ENCODE measurements at places on chromosomes 16 and 17.

- no peak for DNase-seq
Measured at GRCh38 chr16:13697013-13697412, 222.9 kb upstream of the ERCC4 start.

DNA sequence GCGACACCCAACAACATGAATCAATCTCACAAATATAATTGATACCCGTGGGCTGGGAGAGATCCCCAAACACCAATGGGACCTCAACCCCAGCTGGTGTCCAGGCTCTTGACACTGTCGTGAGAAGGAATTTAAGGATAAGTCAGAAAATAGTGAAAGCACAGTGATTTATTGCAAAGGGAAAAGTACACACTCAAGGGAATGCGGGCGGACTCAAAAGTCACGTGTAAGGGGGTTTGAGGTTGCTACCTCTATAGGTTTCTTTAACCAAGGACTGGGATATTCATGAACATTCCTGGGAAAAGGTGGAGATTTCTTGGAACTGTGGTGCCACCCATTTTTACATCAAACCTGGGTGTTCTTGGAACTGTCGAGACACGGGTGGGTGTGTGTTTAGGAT is 6.3 kb upstream of the ZDHHC7 start:
- DNase-seq = no peak

- no peak for DNase-seq
Measured at GRCh38 chr16:9953908-9954570, 228.2 kb downstream of the GRIN2A start.

DNA sequence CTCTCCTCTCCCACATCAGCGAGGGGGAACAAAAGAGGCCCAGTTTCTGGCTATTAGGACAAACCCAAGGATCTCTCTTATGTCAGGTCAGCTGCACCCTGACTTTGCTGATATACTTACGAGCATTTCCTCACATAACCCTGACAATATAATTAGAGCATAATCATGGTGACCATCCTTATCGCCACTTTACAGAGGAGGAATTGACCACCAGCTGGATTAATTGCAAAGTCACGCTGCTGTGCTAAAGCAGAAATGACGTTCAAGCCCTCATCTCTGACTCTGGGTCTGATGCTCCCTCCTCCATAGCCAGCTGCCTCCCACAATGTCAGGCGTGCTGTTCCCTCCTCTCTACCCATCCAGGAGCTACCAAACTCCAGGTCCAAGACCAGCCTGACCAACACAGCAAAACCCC is 42.6 kb downstream of the TRARG1 start:
- DNase-seq = no peak

GRCh38 chr16:25097276-25097975 is 14.1 kb upstream of the LCMT1 start:
- no peak for DNase-seq

DNA sequence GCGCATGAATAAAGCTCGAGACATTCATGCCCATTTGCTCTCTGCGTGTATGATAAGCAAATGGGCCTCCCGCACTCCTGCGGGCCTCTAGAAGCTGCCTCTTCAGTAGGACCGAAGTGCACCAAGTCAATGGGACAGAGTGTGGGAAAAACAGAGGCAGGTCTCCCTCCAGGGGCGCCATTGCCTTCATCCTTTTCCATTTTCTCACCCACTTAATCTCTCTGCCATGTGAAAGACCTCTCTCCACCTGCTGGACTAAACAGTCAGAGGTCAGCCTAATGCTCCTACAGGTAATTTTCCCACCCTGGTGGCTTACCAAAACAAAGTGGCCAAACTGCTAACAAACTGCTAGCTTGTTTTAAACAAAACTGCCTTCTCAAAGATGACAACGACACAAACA is 210.9 kb downstream of the ZFHX3 start:
- no peak for DNase-seq

- no peak for DNase-seq
Measured at GRCh38 chr17:17767154-17767869, 69.5 kb downstream of the SREBF1 start.

GRCh38 chr16:89335803-89336485 is 118.4 kb downstream of the ZNF778 start:
- no peak for DNase-seq

- DNase-seq = no peak
Measured at GRCh38 chr16:79181419-79181818, 419.1 kb downstream of the MAF start.

- DNase-seq = no peak
Measured at GRCh38 chr17:50051606-50052005, 4.3 kb upstream of the ITGA3 start.

- DNase-seq = no peak
Measured at GRCh38 chr16:34802848-34803599, 1343.6 kb downstream of the TP53TG3F start.

DNA sequence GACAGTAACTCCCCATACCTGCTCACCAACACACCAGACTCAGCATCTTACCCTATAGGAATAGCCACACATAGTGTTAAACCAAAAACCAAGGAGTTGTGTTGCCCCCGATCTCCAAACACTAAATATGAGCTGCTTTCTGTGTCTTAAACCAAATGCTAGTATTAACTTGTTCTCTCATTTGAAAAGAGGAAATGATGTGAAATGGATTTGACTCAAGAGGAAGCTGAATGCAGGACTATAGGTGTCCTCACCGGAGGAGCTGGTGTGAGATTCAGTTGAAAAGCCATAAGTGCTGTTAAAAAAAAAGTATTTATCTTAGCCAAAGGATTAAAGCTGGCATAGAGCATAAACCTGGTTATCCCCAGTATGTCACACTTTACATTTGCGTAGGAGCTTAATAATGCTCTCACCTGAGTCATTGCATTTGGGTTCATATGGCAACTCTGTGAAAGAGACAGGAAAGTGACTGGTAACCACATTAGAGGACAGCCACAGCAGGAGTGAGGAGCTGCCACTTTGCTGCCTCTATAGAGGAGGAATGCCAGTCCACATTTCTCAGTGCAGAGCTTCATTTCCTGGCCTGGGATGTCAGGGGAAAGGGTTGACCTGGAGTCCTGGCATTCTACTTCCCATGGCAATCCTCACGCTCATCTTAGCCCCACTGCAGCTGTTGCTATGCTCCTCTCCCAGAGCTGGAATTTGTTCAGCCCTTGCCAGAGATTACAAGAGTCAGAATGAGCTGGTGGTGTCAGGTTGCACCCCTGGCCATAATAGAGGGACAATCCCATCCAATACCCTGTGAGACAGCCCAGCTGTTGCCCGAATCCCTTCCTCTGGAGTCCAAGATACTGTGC is 143.3 kb upstream of the ANKFN1 start:
- peak; percentile 17 for DNase-seq

DNA sequence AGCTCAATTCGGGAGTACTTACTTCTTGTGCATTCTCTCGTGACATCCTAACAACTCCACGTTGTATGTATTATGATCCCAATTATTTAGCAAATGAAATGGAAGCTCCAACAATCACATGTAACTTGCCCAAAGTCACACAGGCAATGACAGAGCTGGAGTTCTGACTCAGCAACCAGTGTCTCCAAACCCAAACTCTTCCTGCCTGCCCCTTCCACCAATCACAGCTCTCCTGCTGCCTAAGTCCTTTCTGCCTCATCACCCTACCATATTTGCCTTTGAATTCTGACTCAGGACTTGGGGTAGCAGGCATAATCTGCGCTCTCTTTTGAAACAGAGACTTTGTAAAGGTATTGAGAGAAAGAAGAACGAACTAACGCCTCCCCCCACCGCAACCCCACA is 245.2 kb upstream of the MAF start:
- no peak for DNase-seq

DNA sequence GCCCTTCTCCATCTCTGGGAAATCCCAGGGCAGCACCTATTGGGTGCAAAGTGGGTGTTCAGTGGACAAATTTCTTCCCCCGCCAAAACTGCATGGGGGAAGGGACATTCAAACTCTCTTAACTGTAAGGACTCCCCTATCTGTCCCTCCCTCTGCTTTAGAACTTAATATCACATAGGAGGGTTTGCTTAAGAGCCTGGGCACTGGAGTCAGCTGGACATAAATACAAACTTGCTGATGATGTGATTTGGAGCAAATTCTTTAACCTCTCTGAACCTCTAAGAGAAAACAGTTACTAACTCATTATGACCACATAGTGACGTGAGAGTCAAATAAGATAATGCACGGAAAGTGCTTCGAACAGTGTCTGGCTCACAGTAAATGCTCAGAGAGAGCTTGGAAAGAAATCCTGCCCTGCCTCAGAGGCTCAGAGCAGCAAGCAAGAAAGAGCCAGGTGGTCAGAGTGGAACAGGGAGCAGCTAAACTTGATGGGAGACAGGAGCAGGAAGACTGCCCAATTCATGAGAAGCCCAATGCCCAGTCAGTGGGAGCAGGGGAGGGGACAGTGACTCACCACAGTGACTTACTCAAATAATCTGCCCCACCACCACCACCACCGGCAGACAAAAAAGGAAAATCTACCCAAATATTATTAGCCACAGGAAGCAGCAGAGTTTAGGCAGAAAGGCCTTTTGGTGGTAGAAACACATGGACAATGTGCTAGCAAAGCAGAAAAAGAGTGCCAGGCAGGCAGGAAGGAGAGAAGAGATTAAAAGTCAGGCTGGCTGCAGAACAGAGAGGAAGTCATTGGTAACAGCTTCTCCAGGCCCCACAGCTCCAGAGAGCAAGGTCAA is 23.9 kb upstream of the CCL1 start:
- DNase-seq = no peak

GRCh38 chr16:48451323-48451722 is 66.1 kb upstream of the SIAH1 start:
- no peak for DNase-seq

DNA sequence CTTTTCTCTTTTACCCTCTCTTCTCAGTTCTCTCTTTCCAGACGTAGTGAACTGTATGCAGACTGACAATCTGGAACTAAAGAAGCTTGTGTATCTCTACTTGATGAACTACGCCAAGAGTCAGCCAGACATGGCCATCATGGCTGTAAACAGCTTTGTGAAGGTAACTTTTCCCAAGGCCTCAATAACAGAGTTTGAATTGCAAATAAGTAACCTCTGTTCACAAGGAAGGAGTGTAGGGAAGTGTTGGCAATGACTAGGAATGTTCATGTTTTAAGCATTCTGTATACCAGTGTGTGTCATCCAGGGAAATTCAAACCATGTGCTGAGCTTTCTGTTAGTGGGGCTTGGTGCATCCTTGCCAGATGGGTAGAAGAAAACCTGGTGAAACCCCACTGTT is 18.6 kb downstream of the AP2B1 start:
- DNase-seq = no peak

GRCh38 chr17:16593356-16594102 is 24.5 kb upstream of the ZNF287 start:
- DNase-seq = no peak

DNA sequence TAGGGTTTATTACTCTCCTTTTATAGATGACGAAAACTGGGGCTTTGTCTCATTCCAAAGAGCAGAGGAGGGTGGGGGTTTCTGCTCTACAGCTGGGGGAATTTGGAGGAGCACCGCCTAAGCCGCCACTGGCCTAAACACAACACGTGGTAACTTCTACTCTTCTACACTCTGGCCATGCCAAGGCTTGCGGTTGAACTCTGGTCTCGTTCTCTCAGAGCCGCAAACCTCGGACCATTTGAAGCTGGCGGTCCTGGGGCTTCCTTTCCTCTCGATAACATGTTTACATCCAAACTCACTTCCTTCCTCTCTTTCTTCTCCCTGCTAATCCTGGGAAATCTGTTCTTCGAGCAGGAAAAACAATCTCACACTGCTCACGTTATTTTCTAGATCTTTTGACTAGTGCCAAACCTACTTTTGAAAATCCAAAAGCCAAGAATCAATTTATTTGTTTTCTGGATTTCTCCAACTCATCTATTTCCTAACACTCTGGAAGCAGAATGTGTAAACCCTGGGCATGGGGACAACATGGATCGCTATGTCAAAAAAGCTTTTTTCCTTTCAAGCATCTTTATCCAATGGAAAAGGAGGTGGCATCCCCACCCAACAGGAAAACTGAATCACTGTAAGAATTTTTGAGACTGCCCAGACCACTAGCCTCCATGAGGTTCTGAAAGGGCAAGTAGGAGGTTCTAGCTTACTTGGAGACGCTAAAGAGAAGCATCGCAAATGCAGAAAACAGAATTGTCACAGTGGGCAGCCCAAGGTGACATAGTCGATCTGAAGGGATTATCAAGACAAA is 13.6 kb upstream of the EEF2K start:
- DNase-seq = no peak

DNA sequence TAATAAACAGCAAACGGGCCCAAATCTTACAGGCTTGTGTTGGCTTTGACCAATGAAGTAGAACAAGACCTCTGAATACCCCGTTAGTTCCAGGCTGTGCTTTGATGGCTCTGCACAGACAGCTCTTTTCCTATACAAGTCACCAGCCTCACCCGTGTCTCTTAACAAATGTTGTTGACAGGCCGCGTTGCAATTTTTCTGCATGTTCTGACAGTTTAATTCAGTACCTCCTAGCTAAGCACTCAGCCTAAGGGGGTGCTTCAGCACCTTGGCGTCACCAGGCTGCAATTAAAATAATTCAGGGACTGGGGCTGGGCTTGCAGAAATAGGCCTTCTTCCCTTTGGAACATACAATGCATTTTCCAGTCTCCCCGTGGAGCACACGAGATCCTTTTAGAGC is 500.1 kb downstream of the MAF start:
- no peak for DNase-seq

DNA sequence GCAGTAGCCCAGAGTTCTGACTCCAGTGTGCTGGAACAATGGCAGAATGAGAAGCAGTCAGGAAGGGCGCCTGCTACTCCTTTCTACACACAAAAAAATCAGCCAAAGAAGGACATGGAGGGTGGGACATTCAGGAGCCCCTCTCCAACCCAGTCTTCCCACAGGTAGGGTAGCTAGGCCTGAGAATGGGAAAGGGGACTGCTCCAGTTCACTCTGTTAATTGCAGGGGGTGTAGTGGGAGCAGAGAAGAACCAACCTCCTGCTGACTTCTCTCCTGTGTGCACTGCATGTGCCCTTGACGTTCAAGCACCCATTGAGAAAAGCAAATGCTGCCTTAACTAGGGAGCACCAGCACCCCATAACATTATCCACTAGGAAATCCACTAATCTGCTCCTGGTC is 119.1 kb upstream of the IRX6 start:
- DNase-seq = no peak

DNA sequence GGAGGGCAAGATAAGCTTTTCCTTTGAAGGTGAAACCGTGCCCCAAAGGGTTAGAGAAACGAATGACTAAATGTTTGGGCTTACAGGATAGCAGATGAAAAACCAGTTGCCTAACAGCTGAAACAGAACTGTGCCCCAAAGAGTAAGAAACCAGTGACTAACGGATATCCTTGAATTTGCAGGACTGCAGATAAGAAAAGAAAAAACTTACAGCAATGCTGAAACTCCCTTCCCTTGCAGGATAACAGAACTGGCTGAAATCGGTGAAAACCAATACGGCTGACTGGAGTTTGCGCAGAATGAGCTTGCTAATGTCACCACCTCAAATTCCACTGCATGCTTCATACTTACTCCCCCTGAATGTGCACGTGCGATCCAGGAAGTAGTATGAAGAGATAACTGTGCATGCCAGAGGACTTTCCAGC is 175.2 kb upstream of the NLRP1 start:
- no peak for DNase-seq

DNA sequence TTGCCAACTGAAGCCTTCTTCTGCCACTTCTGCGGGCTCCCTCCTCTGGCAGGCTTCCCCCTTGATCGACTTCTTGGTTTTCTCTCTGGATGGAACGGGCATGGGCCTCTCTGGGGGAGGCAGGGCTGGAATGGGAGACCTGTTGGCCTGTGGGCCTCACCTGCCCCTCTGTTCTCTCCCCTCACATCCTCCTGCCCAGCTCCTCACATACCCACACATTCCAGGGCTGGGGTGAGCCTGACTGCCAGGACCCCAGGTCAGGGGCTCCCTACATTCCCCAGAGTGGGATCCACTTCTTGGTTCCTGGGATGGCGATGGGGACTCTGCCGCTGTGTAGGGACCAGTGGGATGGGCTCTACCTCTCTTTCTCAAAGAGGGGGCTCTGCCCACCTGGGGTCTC is 6.5 kb upstream of the LASP1NB start:
- no peak for DNase-seq
